ENCODE measurements at places on chromosomes 4 and X.

DNA sequence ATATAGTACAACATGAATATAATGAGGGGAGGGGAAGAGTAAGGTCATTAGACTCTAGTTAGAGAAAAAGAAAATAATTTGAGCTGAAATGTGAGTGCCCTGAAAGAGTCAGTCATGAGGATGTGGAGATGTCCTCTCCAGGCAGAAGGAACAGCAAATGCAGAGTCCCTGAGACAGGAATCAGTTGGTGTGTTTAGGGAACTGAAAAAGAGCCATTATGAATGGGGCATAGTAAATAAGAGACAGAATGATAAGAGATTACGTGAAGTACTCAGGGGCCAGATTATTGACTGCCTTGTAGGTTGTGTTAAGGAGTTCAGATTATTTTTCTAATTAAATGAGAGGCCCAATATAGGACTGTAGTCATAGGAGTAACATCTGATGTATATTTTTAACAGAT, 147.0 kb downstream of the PDLIM5 start:
- DNase-seq: no peak

- no peak for DNase-seq
Measured at GRCh38 chrX:84168574-84168973, 19.4 kb downstream of the RPS6KA6 start.

- DNase-seq: no peak
Measured at GRCh38 chr4:573122-573892, 2.8 kb downstream of the TMEM271 start.

- DNase-seq: no peak
Measured at GRCh38 chrX:13357925-13358324, 38.1 kb upstream of the ATXN3L start.

DNA sequence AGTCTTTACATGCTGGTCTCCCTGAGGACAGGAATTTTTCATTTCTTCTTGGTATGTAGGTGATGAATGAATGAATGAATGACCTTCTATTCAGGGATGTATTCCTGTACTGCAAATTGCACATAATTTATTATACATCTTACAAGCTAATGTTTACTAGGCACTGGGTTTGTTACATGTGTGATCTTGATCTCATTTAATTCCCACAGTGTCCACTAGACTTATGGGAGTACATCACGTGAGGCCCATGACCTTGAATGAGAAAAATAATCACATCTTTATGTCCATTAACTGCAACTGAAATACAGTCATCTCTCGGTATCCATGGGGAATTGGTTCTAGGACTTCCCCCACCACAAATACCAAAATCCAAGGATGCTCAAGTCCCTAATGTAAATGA, 150.3 kb downstream of the TMEM164 start:
- DNase-seq: no peak
